ENCODE measurements at places on chromosomes 5 and 9.

DNA sequence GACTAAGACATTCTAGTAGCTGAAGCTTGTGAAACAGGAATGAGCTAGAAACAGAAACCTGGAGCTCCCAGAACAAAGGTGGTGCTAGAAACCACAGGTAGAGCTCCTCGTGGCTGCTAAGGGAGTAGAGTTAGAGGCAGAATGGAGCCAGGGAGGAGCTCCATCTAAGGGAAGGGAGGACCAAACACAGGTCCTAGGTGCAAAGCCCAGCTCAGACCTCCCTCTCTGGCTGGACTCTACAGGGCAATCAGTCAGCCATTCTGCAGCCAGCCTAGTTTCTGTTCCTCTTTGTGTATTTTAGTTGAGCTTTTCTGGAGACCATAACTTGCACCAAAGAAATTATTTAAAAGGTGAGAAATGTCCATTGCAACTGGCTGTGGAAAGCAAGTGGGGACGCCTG, 70.4 kb downstream of the CRB2 start:
- no peak for DNase-seq

DNA sequence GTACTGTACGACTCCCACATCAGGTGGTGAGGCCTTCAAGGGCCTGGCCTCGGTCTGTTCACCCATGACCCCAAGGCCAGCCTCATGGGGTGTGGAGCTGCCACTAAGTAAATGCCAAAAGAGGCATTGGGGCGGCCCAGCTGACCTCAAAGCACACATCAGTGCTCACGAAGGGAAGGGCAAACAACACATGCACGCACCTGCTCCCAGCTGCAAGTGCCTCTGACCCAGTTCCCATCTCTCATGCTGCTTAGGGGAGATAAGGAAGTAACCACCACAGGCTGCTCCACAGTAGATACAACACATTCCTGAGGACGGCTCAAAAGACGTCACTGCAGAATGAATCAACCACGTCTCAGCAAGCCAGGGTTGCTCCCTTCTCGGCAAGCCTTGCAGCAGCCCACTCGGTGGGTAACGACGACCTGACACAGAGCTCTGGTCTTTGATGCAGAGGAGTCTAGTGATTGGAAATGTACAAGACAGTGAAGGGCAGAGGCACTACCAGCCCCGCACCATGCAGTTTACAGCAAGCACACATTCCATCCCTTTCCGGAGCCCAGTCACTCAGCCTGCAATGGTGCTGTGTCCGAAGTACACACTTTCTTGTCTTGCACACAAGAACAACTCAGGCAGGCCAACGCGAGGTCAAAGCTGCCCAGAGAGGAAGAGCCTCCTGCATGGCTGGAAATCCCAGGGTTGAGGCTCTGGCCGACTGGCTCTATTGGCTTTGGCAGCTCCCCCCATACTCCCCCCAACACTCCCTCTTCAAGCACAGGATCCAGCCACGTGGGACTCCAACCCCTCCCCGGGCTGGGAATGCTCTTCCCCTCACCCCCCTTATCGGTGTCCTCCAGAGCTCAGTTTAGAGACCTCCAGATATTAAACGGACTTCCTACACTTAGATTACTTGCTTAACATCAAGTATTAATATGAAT, 31.8 kb downstream of the FABP6 start:
- no peak for DNase-seq

DNA sequence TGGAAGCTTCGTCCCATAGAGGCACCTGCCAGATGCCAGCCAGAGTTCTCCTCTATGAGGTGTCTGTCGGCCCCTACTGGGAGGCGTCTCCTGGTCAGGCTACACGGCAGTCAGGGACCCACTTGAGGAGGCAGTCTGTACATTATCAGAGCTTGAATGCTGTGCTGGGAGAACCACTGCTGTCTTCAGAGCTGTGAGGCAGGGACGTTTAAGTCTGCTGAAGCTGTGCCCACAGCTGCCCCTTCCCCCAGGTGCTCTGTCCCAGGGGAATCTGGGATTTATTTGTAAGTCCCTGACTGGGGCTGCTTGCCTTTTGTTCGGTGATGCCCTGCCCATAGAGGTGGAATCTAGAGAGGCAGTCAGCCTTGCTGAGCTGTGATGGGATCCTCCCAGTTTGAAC, 70.8 kb downstream of the NDUFS4 start:
- DNase-seq: no peak

GRCh38 chr5:65150599-65151304, 331.0 kb downstream of the ADAMTS6 start:
- DNase-seq: no peak

GRCh38 chr9:97985058-97985861, 2.1 kb downstream of the ANP32B start:
- no peak for DNase-seq

GRCh38 chr5:151692312-151692711, 5.6 kb upstream of the SPARC start:
- no peak for DNase-seq

All from activated B cell treated with CpG ODN at 0.5 μM for 24 hours (primary cell).